ENCODE measurements at places on chromosomes 12 and 14. TPM values are rescaled to one million over a fixed set of nuclear protein-coding genes. Genes with fewer than 3 reads are reported as not detected.

GRCh38 chr14:95703805-95704204 lies 10.1 kb downstream of the TCL1A start:
- no peaks in the 10 kb centered on the region for H3K4me1 ChIP-seq
- H3K27me3 ChIP-seq, result no peaks in the 10 kb centered on the region
- no peak for DNase-seq
- no peak overlapping the region for H3K4me3 ChIP-seq

DNA sequence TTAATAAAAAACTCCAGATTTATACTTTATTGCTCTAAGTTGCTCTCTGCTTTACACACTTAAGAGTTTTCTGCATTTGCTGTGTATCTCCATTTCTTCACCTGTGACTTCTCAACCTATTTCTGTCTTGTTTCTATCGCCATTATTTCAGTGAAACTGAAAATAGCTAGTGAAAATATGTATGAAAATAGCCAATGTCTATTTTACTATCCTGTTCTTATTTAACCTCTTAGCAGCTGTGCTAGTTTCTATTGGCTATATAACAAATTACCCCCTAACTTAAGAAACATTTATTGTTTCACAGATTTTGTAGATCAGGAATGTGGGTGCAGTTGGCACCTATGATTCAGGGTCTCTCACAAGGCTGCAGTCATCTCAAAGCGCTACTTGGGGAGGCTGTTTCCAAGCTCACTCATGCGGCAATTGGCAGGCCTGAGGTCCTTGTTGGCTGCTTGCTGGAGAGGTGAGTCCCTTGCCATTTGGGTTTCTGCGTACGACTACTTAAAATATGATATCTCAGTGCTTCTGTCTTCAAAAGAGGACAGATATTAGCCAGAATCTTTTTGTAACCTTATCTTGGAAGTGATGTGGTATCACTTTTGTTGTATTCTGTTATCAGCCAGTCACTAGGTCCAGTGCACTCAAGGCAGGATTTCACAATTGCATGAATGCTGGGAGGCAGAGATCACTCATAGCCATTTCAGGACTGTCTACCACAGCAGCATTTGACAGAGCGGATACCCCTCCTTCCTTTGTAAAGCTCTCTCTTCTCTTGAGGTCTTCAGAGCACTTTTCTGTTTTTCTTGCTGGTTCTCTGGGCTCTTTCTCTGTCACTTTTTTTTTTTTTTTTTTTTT lies 7.2 kb downstream of the ERC1 start:
- peaks cover 15% of the 10 kb centered on the region for H3K4me1 ChIP-seq
- no peak for DNase-seq
- no peak overlapping the region for H3K4me3 ChIP-seq

- H3K4me3 ChIP-seq, result no peak overlapping the region
- H3K27me3 ChIP-seq, result no peaks in the 10 kb centered on the region
- no peaks in the 10 kb centered on the region for H3K4me1 ChIP-seq
These were observed 491.2 kb upstream of the FLRT2 start for GRCh38 chr14:85038526-85039352.

SLC5A8 gene
- not detected for total RNA-seq

DNA sequence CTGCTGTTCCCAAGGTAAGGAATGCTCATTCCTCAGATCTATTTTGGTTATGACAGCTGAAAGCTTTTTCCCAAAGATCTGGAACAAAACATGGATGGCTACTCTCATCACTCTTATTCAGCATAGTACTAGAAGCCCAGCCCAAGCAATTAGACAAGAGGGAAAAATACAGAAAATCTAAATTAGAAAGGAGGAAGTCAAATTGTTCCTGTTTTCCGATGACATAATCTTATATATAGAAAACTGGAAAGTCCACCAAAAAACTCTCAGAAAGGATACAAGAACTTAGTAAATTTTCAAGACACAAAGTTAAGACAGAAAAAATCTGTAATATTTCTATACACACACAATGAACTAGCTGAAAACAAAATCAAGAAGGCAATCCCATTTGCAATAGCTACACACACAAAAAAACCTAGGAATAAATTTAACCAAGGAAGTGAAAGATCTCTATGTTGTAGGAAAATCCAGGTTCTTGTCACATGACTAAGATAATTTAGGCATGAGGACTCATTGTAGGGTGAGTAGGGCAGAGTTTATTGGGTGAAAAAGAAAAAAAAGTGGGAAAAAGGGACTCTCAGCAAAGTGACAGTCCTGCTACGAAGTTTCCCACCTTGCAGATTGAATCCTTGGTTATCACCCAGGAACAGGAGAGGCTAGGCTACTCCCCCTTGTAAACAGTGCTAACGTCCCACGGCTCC lies 28.6 kb upstream of the KLRB1 start:
- no peaks in the 10 kb centered on the region for H3K36me3 ChIP-seq
- H3K4me1 ChIP-seq, result no peaks in the 10 kb centered on the region
- H3K4me3 ChIP-seq, result no peak overlapping the region

DNA sequence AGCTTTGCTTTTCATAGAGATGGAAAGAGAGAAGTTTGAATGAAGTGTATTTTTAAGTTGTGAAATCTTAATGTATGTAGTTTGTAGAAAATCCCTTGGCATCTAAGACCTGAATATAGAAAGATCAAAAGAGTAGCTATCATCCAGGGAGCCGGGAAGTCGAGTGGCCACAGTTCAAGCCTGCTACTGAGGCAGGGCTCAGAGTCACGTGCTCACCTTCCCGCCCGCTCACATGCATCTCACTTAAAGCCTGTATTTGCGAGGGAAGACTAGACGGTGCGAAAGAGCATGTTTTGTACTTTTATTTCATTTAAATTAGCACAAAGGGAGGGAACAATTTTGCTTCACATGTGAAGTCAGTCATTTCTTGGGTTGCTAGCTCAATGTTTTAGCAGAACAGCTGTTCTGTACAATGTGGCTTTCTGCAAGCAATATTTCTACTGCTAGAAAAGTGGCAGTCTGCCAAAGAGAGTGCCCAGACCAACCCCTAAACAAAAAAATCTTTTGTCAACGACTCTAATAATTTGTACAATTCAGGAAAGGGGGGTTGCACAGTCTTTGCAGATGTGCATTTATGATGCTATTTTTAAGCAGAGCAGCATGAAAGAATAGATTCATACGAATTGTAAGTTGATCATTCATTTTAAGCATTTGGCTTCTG lies 290.7 kb downstream of the NPAS3 start:
- no peak overlapping the region for H3K4me3 ChIP-seq
- no peaks in the 10 kb centered on the region for H3K27me3 ChIP-seq
- H3K4me1 ChIP-seq, result no peaks in the 10 kb centered on the region
- no peak overlapping the region for H3K27ac ChIP-seq

TAMALIN gene
- total RNA-seq, result 47.1 TPM

- no peak for DNase-seq
- H3K4me3 ChIP-seq, result no peak overlapping the region
- no peaks in the 10 kb centered on the region for H3K36me3 ChIP-seq
- H3K27me3 ChIP-seq, result no peaks in the 10 kb centered on the region
- peaks cover 23% of the 10 kb centered on the region for H3K4me1 ChIP-seq
These were observed 13.5 kb downstream of the NFATC4 start for GRCh38 chr14:24381363-24382063.

- H3K4me3 ChIP-seq, result peak overlapping the region; percentile 16
- H3K27me3 ChIP-seq, result no peaks in the 10 kb centered on the region
- no peaks in the 10 kb centered on the region for H3K36me3 ChIP-seq
- H3K4me1 ChIP-seq, result peaks cover 100% of the 10 kb centered on the region
These were observed 9.8 kb downstream of the CTDSP2 start for GRCh38 chr12:57836442-57837375.

NKX2-1 gene
- total RNA-seq, result not detected

TAS2R31 gene
- 3.2 TPM for total RNA-seq

ATP2B1 gene
- total RNA-seq, result 24.6 TPM

DNA sequence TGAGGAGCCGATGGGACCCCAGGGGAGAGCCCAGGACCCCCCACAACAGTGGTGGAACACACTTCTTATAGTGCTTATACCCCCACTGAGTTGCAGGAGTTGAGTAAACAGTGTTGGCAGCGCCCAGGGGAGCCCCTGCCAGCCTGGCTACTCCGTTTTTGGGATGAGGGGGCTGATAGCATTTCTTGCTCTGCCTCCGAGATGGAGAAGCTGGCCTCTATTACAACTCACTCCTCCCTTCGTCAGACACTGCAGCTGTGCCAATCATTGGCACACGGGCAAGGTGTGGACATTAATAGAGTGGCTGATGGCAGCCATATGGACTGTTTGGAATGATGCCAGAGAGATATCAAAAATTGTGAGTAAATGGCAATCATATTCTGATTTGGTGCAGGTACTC lies 94.9 kb upstream of the TMPO start:
- H3K4me3 ChIP-seq, result no peak overlapping the region
- H3K27ac ChIP-seq, result no peak overlapping the region
- H3K36me3 ChIP-seq, result no peaks in the 10 kb centered on the region
- no peaks in the 10 kb centered on the region for H3K27me3 ChIP-seq
- peaks cover 26% of the 10 kb centered on the region for H3K4me1 ChIP-seq
- no peak for DNase-seq

RILPL1 gene
- total RNA-seq, result 29.7 TPM

DNA sequence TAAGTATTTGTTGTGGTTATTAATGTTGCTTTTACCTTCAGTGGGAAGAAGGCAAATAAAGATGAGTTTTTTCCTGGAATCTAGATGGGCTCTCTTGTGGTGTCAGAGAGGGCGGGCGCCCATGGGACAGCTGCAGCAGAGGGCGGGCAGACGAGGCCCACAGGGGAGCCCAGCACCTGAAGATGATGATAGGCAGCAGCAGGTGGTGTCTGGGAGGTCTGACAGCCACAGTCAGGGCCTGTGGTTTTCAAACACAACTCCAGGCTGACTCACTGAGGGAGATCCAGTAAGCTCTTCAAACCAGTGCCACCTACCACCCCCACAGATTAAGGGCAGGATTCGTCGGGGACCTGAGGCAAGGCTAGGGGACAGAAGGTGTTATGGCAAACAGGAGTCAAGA lies 42.8 kb downstream of the NKX2-1 start:
- no peaks in the 10 kb centered on the region for H3K27me3 ChIP-seq
- H3K4me1 ChIP-seq, result no peaks in the 10 kb centered on the region
- no peak for DNase-seq
- H3K4me3 ChIP-seq, result no peak overlapping the region
- no peaks in the 10 kb centered on the region for H3K36me3 ChIP-seq

GRCh38 chr14:68806526-68807147 lies 13.8 kb upstream of the ZFP36L1 start:
- no peaks in the 10 kb centered on the region for H3K36me3 ChIP-seq
- peak; percentile 72 for DNase-seq
- peak overlapping the region; percentile 75 for H3K27ac ChIP-seq
- H3K27me3 ChIP-seq, result no peaks in the 10 kb centered on the region
- no peak overlapping the region for H3K4me3 ChIP-seq

DNA sequence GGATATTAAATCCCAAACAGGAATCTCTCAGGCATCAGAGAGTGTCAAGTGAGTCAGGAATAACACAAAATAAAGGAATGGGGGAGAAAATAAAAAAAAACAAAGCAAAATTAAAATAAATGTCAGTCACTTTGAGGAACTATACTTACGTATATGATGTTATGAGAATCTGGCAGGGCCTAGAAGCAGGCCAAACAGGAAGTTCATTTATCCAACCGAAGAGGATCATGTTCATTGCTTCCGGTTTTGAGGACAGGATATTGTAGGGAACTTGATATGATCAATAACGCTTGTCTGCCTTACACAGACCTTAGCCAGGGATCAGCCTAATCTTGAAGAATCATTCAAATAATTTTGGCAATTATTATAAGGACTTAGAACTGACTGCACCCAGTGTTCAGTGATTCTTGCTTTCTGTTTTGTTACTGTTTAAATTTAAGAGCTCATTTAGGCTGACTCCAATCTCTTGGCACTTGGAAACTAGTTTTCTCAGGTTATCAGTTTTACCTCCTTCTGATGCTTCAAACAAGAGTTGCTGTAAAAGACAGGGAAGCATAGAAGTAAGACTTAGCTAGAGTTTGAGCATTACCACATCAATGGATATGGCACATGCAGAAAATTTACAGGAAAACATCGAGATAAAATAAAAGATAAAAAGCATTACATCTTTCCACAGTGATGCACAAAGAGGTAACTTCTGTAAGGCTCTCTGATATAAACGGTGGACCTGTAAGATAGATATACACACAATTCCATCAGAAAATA lies 53.4 kb downstream of the ZFC3H1 start:
- H3K4me3 ChIP-seq, result no peak overlapping the region
- H3K27me3 ChIP-seq, result no peaks in the 10 kb centered on the region
- DNase-seq, result no peak
- peaks cover 55% of the 10 kb centered on the region for H3K36me3 ChIP-seq
- no peaks in the 10 kb centered on the region for H3K4me1 ChIP-seq

DNA sequence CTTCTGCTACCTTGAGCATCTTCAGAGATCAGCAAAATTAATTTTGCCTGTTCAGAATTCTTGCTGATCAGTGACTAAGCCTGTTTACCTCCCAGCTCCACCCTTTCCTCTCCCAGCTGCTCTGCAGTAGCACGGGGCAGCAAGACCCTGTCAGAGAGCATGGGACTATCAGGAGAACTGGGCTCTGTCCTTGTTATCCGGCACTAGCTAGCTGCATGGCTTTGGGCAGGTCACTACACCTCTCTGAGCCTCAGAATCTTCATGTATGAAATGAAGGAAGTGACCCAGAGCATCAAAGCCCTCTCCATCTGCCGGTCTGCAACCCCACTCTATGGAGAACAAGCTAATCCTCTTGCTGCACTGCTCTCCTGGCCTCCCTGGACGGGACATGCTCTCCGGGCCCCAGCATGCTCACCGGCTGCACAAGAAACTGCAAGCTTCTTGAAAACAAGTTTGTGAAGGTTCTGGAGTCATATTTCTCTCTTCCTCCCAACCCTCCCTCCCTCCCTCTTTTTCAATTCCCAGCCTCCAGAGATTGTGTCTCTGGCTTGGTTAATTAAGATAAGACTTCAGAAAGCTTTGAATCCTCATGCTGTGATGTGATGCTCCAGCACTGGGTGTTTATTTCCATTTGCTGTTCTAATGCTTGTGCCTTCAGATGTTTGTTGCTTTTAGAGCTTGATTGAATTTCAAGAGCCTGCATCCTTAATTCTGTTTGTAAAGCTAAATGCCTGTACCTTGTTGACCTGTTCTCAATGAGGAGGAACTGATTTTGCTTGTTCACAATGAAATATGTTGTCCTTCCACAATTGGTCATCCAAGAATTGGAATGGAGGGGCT lies 101.1 kb downstream of the CRACR2A start:
- H3K36me3 ChIP-seq, result no peaks in the 10 kb centered on the region
- H3K27me3 ChIP-seq, result no peaks in the 10 kb centered on the region
- DNase-seq, result no peak
- H3K4me1 ChIP-seq, result no peaks in the 10 kb centered on the region

- peaks cover 8% of the 10 kb centered on the region for H3K4me1 ChIP-seq
- DNase-seq, result no peak
- H3K27ac ChIP-seq, result no peak overlapping the region
- H3K27me3 ChIP-seq, result no peaks in the 10 kb centered on the region
- no peaks in the 10 kb centered on the region for H3K36me3 ChIP-seq
These were observed 71.1 kb downstream of the FUT8 start for GRCh38 chr14:65483647-65484046.

DNA sequence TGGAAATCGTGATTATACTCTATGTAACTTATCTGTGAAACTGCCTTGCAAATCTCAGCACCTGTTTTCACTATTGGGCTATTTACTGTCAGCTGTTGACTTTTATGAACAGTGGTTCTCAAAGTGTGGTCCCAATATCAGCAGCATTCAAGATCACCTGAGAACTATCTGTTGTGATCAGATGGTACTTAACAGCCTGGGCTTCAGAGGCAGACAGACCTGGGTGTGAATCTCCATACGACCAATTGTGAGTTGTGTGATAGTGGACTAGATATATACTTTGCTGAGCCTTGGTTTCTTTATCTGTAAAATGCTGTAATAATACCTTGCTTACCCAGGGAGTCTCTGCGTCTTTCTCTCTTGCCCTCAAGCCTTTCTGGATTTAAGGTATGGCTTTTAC lies 105.1 kb downstream of the ERGIC2 start:
- DNase-seq, result no peak
- no peaks in the 10 kb centered on the region for H3K4me1 ChIP-seq
- H3K27me3 ChIP-seq, result no peaks in the 10 kb centered on the region
- no peak overlapping the region for H3K27ac ChIP-seq
- H3K36me3 ChIP-seq, result no peaks in the 10 kb centered on the region

MIP gene
- total RNA-seq, result not detected

All from vagina (tissue), 2 donors.